ENCODE measurements at places on chromosomes 5 and 9.
A peak's percentile ranks its signal among the peaks of the same experiment; 100 is the strongest.

GRCh38 chr9:107138261-107138992 is 144.7 kb upstream of the RAD23B start:
- no peak for DNase-seq

GRCh38 chr9:2639786-2640185 is 18.2 kb downstream of the VLDLR start:
- DNase-seq, result no peak

- no peak for DNase-seq
Measured at GRCh38 chr5:149838881-149839739, 105.5 kb downstream of the PDE6A start.

DNA sequence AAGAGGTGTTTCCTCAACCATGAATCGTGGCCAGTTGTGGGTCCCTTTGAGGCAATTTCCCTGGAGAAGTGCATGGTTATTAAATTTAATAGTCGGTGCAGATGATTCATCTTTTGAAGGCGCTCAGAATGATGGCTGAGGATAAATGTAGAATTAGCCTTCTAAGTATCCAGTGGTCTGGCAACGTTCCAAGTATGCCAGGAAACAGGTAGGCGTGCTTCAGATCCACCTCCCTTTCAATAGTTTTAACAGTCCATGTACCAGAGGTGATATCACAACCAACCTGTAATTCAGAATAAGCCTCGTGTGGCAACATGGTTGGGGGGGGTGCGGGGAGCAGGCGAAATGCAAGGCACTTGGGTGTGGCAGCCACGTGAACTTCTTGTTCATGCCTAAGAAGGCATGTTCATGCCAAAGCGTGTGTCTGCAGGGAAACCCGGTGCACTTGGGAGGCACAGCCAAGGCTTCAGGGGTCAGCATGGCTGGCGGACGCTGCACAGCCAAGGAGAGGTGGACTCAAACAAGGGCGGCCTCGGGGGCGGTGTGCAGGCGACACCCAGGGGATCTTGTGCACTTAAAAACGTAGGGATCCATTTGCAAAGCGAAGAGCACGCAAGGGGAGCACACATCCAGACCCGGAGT is 5.2 kb upstream of the NKD2 start:
- DNase-seq, result no peak

DNA sequence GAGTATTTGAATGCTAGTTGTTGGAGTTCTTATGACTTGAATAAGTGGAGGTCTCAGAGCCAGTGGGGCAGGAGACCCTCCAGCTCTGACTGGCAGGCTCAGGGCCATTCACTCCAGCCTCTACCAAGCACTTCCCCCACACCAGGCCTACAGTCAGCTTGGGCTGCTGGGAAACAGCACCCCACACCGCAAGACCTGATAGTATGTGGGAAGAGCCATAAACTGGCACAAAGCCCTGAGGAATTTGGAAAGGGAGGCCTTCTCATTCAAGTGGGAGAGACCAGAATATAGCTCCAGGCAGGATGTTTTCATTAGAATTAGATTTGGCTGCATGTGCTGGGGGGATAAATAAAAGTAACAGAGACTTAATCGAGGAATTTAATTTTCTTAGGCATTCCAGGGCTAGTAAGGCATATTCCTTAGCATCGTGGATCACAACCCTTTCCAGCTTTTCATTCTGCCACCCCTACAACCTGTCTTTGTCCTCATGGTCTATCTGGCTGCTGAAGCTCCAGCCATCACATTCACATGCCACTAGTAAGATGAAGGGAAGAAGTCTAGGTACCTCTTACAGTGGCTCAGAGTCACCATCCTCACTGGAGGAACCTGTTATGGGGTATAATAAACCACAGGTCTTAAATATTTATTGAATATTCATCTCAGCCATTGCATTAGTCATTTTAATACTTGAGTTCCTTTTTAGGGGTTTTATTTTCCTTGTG is 47.5 kb downstream of the TMOD1 start:
- no peak for DNase-seq

- no peak for DNase-seq
Measured at GRCh38 chr5:8209500-8209899, 340.6 kb downstream of the MTRR start.

- DNase-seq, result no peak
Measured at GRCh38 chr9:118637681-118638080, 731.6 kb downstream of the BRINP1 start.

DNA sequence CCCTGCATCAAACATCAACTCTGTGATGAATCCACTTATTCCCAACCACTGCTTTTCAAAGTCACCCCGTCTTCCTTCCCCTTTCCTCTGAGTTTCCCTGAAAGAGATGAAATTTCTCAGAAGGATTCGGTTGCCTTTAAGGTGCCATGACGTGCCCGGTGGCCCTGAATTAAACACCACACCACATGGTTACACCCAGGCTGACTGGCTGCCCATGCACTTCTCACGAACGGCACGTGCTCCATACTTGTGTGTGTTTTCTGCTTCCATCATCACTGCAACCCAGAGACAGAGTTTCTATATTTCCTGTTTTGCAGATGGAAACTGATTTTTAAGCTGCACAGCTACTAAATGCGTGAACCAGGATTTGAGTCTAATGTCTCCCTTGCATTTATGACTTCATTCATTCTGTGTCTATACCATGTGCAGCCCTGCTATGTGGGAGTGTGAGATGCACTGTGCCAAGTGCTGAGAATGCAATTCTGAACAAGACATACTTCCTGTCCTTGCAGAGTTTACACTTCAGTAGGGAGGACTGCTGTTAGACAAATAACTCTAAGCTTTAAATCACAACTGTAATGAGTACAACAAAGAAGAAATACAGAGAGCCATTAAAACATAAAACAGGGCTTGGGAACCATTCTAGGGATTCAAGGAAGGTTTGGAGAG is 162.9 kb downstream of the NXNL2 start:
- no peak for DNase-seq

- DNase-seq, result no peak
Measured at GRCh38 chr9:120911295-120911837, 15.2 kb downstream of the TRAF1 start.

GRCh38 chr5:159915904-159916840 is at the start of gene ADRA1B:
Gene ADRA1B, plus strand, starts transcription at chr5:159916482. Its CDS starts 424 bp downstream, at chr5:159916906.
- DNase-seq, result peak; percentile 71

GRCh38 chr5:172499287-172499686 is 45.0 kb upstream of the SH3PXD2B start:
- no peak for DNase-seq

DNA sequence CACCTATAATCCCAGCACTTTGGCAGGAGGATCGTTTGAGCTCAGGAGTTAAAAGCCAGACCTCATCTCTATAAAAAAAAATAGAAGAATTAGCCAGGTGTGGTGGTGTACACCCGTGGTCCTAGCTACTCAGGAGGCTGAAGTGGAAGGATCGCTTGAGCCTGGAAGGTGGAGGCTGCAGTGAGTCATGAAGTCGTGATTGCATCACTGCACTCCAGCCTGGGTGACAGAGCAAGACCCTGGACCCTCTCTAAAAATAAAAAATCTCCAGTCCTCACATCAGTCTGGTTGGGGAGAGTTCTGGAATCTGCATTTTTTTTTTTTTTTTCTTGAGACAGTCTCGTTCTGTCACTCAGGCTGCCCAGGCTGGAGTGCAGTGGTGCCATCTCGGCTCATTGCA is 9.3 kb downstream of the FPGS start:
- no peak for DNase-seq

GRCh38 chr5:82018462-82018861 is 46.6 kb downstream of the ATG10 start:
- DNase-seq, result no peak

DNA sequence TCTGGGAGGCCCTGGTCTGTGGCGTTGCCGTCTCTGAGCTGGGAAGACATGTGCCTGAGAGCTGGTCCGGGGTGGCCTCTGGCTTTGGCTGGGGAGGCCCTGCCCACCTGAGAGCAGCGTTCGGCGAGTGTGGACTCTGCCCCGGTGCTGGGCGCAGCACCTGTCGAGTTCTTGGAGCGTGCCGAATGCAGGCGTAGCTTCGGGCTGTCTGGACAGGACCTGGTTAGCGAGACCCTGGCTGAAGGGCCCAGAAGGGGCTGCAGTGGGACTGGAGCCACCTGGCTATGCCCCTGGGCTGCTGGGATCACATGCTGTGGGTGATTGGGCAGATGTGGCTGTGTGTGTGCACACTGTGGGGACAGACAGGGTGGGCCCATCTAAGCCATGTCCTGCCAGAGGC is 56.5 kb downstream of the RXRA start:
- DNase-seq, result no peak

DNA sequence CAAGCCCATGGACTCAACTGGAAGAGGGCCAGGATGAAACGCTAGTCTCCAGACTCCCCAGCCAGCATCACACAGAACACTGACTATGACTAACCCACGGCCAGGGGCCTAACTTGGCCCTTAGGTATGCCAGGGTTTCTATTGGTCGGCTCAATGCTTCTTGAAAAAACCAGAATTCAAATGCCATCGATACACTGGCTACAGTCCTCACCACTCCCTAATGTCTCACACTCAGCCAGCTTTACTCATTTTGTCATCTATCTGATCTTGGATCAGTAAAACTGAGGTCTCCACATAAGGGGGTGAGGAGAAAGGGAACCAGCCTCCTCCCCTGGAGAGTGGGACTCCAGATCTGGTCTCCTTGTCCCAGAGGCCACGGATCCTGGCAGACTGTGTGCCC is 59.5 kb upstream of the FUBP3 start:
- no peak for DNase-seq

DNA sequence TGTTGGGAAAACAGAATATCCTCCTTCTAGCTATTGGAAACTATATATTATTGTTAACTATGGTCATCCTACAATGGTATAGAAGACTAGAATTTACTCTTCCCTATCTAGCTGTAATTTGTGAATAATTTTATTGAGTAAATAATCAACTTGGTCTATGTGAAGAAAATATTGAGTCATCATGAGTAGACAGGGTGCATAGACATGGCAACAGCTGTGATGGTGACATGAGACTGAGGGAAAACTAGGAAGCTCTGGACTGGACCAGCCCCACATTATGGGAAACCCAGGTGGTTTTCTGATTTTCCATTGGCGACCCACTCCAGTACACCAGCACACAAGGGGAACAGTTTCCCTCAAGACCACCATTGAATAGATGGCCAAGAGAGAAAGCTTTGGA is 95.0 kb downstream of the APBA1 start:
- no peak for DNase-seq

DNA sequence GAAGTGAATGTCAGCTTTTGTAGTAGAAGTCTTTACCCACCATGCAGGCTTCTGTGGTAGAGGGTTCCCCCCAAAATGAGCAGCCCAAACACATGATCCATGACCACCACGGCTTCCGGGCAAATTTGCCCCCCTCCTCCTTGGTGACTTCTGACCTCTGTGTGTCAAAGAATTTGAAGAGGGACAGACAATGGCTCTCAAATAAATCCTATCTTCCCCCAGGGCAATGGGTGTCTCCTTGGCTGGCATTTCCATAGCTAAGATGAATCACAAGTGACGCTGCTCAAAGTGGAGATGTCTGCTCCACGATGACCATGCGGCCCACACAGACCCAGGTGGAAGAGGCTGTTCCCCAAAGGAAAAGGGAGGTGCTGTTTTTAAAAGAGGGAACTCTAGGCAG is 30.2 kb upstream of the BOD1 start:
- no peak for DNase-seq

- DNase-seq, result no peak
Measured at GRCh38 chr9:120965344-120966012, 38.9 kb upstream of the TRAF1 start.

GRCh38 chr5:82723168-82723567 is 354.0 kb downstream of the TMEM167A start:
- DNase-seq, result no peak

DNA sequence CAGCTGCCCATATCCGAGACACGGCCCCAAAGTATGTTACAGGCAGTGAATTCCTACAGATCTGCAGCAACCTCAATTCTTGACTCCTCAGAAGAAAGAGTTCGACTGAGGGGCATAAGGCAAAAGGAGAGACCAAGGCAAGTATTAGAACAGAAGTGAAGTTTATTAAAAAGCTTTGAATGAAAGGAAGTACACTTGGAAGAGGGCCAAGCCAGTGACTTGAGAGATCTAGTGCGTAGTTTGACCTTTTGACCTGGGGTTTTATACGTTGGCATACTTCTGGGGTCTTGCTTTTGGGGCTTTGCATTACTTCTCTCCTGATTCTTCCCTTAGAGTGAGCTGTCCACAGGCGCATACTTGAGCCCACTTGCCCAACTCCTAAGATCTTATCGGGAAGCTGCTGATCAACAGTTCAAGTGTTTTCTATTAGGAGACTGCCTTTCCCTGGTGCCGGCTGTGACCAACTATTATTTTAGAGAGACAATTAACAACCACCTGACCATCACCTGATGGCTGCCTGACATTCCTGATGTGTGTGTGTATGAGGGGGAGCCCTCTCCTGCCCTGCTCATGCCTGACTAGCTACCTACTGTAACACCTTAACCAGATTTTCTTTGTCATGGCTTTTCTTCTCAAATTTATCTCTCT is 1.5 kb upstream of the DEPDC1B start:
- no peak for DNase-seq

GRCh38 chr5:169494941-169495548 is 88.5 kb upstream of the SPDL1 start:
- DNase-seq, result no peak

GRCh38 chr5:54695198-54695966 is 177.8 kb downstream of the SNX18 start:
- no peak for DNase-seq

DNA sequence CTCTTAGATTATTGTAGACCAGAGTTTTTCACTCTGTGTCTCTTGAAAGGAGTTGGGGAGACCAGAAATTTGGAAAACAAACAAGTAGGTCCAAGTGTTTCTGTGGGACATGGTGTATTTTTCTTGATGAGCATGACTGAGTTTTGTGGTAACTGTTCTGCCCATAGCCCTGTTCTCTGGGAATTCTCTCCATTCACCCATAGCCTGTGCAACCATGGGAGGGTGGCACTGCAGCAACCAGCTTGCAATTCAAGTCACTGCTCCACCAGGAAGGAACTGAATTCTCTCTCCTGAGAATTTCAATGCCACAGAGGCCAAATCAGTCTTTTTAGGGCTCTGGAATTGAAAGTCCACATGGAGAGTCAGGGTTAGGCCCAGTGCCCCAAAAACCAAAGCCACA is 475.3 kb upstream of the TRPC7 start:
- DNase-seq, result no peak

DNA sequence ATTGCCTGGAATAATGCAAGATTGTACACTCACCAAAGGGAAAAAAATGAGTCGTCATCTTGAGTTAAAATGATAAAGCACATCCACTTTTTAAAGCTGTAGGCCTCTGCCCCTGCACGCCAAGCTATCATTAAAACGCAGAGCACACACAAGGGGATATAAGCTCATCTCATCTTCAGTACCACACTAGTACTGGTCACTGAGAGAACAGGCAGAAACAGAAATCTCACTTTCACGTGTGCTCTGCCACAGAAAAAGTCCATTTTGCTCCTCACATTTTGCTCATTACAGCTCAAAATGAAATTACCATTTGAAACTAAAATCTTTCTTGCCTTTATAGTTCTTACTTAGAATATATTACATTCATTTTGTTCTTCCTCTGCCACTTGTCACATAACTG is 99.2 kb upstream of the SLC30A5 start:
- DNase-seq, result peak; percentile 2

- DNase-seq, result no peak
Measured at GRCh38 chr5:78699552-78700153, 51.1 kb upstream of the LHFPL2 start.

GRCh38 chr5:117945258-117945657 is 1043.1 kb downstream of the DTWD2 start:
- DNase-seq, result no peak

GRCh38 chr9:79774356-79774755 is 202.6 kb downstream of the TLE4 start:
- DNase-seq, result no peak

GRCh38 chr9:84238652-84239051 is 101.9 kb downstream of the SLC28A3 start:
- DNase-seq, result no peak

Data from activated T-cell treated with anti-CD3 and anti-CD28 coated beads, Interleukin-2, amount 50 U/mL, for 72 hours (primary cell).